Mesenteric fat pad (tissue), 1 donor: ENCODE measurements at places on chromosomes 7 and 10. TPM values are rescaled to one million over a fixed set of nuclear protein-coding genes. Genes with fewer than 3 reads are reported as not detected.

DNA sequence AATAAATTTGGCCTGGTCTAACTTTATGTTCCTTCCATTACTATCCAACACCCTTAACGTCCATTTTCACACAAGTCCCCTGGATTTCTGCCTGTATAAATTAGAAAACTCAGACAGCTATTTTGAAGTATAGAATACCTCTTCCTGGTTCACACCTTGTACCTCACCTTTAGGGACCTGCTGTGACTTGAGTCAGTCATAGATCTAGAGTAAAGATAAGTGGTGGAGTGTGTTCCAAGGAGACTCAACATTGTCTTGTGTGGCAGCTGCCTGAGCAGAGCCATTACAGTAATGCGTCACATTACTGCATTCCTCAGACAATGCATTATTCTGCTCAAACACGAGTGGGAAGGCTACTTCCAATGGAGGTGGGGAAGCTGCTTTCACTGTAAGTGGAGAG lies 513.9 kb downstream of the ADRA2A start:
- no peak for DNase-seq

DNA sequence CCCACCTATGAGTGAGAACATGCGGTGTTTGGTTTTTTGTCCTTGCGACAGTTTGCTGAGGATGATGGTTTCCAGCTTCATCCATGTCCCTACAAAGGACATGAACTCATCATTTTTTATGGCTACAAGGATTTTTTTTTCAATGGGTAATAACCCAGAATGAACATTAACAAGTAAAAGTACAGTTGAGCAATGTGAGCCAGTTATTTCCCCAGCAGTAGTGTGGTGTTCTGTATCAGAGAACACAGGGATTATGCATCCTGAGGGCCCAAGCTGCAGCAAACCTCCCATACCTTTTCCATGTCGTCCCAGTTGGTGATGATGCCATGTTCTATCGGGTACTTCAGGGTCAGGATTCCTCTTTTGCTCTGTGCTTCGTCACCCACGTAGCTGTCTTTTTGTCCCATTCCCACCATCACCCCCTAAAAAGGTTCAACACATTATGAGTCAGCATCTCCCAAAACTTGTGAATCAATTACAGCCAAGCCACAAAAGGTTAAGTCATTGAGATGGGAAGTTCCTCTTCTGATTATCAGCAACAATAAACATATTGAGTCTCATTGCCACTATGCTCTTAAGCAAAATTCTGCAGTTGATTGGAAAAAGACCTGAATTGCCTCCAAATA lies 5.5 kb downstream of the ACTA2 start:
- no peak for DNase-seq

DNA sequence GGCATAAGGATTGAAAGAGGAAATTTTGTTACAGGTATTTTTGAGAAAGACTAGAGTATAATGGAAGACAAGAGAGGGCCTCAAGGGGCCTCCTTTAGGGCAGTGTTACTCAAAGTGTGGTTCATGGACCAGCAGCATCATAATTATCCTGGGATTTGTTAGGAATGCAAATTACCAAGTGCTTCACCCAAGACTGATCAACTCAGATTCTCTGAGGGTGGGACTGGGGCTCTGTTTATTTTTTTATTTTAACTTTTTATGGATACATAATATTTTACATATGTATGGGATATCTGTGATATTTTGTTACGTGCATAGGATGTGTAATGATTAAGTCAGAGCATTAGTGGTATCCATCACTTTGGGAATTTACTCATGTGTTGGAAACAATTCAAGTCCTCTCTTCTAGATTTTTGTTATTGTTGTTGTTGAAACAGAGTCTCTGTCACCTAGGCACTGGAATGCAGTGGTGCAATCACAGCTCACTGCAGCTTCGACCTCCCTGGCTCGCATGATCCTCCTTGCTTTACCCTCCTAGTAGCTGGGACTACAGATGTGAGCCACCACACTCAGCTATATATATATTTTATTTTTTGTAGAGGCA lies 2.2 kb upstream of the KCTD7 start:
- DNase-seq, result no peak

Gene WASL
- total RNA-seq, result 35.0 TPM

DNA sequence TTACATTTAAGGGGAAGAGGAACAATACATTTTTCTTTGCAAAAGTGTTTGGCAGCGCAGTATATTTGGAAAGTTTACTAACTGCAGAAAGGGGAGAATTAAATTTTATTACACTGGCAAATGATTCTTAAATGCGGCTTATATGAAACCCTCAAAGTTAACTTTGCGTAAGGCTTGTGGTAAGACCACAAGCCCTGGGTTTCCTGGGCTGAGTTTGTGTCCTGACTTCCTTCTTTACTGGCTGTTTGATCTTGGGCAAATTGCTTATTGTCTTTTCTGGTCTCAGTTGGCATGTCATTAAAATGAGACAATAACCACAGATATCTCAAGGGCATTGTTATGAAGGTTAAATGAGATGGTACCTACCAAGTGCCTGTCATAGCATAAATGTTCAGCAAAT lies 106.8 kb downstream of the GLRX3 start:
- DNase-seq, result no peak

- DNase-seq, result no peak
Measured at GRCh38 chr7:48424731-48425130, 253.5 kb downstream of the ABCA13 start.

DNA sequence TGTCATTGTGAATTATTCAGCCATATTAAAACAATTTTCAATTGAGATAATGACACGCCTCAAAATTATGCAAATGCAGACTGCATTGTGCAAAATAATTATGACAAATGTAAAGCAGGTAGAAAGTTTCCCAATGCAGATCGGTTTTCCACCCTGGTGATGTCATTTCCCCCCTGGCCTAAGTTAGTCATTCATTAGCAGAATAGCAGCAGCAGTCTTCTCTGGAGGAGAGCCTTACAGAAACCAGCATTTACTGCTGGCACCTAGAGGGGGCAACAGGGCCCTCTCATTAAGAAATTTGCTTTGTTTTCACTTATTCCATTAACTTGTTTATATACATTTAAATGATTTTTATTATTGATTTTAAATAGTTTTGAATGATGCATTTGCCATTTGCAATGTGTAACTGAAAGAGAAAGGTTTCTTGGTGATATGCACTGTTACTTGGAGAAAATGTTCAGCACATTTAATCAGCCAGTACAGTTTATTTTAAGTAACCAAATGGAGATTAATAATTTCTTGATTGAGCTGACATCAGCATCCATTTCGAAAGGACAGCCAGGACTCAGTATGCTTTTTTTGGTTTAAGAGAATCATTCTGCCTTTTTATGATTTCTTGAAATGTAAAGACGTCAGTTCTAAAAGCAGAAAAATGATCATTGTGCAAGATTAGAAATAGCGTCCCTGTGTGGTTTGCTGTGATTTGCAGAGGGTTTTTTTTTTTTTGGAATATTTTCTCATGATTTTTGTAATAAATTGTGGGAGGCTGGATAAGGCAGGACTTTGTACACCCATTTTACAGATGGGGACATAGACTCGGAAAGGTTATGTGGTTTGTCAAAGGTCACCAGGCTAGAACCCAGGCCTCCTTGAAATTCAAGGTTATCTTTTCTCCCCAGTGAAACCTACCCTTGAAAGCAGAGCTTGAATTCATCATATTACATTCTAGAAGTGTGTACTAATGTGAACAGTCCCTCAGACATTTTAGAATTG lies 3.5 kb downstream of the ARID5B start:
- no peak for DNase-seq

Gene GGCT
- 165 TPM for total RNA-seq

DNA sequence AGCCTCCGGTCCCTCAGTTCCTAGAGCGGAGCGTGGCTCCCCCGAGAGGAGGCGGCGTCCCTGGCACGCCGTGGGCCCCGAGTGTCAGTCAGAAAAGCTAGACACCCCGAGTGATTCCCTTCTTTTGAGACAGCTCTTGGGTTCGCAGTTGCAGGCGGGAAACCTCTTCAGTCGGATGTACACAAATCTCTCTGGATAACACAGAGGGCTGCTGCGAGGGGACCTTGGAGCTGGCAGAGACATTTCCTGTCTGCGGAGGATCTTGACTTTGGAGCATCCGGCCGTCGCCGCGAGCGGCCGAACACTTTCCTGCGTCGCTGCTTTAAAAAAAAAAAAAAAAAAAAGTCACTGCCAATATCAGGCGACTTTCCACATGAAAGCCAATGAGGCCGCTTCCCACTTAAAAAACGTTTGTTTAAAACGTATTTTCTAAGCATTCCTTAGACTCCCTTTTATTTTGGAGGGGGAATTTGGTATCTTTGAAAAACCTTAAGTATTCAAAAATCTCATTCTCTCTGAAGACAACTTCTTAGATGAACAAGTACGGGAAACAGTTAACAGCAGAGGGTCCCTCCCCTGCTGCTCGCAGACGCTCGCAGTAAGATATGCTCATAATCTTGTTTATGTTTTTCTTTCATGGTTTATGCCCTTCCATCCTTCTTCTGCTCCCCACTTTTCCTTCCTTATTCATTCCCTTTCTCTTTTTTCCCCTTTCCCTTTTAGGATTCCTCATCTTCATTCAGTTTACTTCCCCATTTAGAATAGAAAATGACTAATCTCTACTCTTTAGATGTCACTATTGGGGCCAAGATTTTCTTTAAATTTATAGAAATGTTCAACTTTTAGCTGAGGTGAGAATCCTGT lies 10.0 kb downstream of the HHEX start:
- no peak for DNase-seq

- no peak for DNase-seq
Measured at GRCh38 chr7:122528879-122529481, 169.9 kb downstream of the RNF133 start.

DNA sequence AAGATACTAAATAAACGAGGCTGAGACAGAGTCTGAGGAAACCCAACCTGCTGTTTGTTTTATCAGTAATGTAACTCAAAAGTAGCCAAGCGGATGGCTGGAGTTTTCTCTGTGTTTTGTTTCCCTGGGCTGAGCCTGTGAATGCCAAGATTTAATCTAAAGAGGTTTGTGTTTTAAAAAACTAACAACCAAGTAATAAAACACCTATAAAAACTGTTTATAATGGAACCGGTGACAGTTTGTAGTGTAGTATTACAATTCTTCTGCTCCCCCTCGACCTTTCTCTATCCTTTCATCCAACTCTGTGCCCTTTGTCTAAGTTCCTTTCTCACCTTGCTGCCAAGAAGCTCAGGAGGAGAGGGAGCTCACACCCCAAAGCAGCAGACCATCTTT lies 2.6 kb upstream of the KAT6B start:
- no peak for DNase-seq

GRCh38 chr10:26624006-26624405 lies 73.5 kb upstream of the PDSS1 start:
- DNase-seq, result no peak

DNA sequence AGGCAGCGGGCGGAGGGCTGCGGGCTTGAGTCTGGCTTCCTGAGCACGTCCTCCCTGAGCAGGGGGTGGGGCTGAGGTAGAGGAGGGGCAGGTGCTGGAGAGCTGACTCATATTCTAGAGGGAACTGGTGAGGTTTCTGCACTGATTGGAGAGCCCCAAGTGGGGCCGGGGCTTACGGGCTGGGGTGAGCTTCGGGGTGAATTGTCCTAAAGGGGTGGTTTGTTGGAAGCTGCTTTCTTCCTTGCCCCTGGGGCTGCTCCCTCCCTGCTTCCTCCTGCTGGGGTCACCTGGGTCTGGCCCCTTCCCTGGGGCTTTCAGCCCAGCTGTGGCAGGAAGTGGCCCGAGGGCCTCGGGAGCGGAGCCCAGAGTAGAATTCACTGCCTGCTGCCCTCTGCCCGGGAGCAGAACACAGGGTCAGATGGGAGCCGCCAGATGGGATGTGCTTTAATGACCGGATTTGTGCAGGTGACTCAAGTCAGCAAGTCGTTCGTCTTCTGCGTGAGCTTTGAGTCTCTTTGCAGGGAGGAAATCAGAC lies 48.6 kb downstream of the FAM20C start:
- no peak for DNase-seq

DNA sequence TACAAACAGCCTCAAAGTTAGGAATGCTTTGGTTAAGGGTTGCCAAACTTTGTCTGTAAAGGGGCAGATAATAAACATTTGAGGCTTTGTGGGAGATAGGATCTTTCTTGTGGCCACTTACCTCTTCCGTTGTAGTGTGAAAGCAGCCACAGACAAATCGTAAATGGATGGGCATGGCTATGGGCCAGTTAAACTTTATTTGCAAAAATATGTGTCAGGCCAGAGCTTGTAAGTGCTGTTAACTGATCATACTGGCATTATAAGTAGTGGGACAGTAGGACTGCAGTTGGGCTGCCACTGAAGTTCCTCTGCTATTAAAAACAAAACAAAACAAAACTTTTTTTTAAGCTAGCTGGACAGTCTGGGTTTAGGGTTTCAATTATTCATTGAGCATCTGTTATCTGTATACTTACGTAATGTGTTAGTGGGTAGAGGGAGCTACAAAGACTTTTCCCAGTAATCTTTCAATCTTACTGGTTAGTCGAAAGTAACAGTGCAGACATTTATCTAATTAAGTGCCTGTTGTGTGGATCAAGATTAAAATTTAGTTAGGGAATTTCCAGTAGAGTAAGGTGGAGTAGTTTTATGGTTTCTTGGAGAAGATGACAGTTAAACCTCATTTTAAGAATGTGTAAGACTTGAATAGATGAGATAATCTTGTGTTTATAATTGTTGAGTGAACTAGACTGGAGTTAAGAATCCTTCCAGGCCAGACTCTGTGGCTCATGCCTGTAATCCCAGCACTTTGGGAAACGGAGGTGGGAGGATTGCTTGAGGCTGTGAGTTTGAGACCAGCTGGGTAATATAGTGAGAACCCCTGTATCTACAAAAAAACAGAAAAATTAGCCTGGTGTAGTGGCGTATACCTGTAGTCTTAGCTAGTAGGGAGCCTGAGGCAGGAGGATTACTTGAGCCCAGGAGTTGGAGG lies 100.1 kb downstream of the BTRC start:
- DNase-seq, result no peak

Gene CTAGE4
- total RNA-seq, result 0.58 TPM

Gene PLA2G12B
- total RNA-seq, result not detected

Gene LIPK
- not detected for total RNA-seq

Gene PRPS1L1
- not detected for total RNA-seq

DNA sequence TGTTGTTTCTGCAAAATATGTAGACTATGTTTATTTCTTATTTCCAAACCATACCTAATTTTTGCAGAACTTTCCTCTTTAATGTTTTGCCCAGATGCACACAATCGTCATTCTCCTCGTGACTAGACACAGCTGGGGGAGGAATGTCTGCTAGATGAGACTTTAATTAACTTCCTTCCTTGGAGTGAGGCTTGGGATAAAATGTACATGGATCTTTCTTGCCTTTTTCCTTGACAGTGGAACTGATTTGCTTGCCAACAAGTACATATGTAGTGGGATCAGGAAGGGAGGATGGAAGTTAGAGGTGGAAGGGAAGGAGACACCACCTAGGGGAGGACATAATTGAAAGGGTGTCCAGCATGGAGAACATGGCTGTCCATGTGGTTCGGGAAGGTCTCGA lies 172.5 kb downstream of the VTI1A start:
- no peak for DNase-seq
